ENCODE measurements at places on chromosomes 12 and 14.

- H3K27ac ChIP-seq, result peak overlapping the region; percentile 28
- H3K4me3 ChIP-seq, result no peak overlapping the region
- H3K27me3 ChIP-seq, result no peaks in the 10 kb centered on the region
- H3K4me1 ChIP-seq, result peaks cover 2% of the 10 kb centered on the region
Observed at GRCh38 chr12:69007855-69008351, 74.9 kb upstream of the CPM start.

DNA sequence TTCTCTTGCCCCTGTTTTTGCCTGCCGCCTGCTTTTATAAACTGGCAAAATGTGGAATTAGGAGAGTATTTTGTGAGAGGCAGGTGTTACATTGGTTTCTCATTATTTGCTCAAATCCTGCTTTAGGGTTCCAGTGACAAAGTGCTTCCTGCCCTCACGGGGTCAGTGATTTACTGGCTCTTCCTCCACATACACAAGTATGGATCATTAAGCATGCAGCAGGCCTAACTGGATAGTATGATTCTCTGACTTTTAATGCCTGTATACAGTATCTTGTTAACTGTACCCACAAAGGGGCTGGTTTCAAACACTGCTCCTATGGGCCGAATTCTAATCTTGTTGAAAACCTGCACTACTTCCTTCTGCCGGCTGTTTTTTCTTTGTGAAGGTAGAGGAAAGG is 63.2 kb downstream of the PTCSC3 start:
- H3K27ac ChIP-seq, result no peak overlapping the region
- no peak overlapping the region for H3K4me3 ChIP-seq
- no peak for DNase-seq
- no peaks in the 10 kb centered on the region for H3K27me3 ChIP-seq
- no peaks in the 10 kb centered on the region for H3K4me1 ChIP-seq

GRCh38 chr14:94364964-94365363 is 23.4 kb downstream of the SERPINA1 start:
- H3K36me3 ChIP-seq, result no peaks in the 10 kb centered on the region
- DNase-seq, result no peak
- H3K4me3 ChIP-seq, result no peak overlapping the region
- no peak overlapping the region for H3K27ac ChIP-seq
- H3K27me3 ChIP-seq, result no peaks in the 10 kb centered on the region
- no peaks in the 10 kb centered on the region for H3K4me1 ChIP-seq

DNA sequence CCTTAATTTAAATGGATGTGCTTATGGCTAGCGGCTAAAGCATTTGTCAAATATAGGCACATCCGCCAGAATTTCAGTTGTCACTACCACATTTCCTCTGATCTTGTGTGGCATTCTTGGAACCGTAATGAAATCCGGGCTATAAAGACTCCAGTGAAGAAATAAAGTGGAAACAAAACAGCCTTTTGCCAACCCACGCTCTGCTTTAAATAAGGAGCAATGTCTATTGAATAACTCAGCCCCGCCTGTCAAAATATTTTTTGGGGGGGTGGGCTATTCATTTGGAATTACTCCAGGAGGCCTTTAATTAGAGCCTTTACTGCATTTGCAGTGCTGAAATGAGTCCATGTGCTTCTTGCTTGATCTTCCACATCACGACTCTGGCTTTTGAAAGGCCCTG is 179.6 kb upstream of the RPH3A start:
- no peak overlapping the region for H3K27ac ChIP-seq
- no peak overlapping the region for H3K4me3 ChIP-seq
- no peaks in the 10 kb centered on the region for H3K4me1 ChIP-seq
- no peak for DNase-seq
- no peaks in the 10 kb centered on the region for H3K27me3 ChIP-seq
- no peaks in the 10 kb centered on the region for H3K36me3 ChIP-seq

- H3K36me3 ChIP-seq, result no peaks in the 10 kb centered on the region
- H3K27ac ChIP-seq, result no peak overlapping the region
- DNase-seq, result no peak
- H3K4me3 ChIP-seq, result no peak overlapping the region
- no peaks in the 10 kb centered on the region for H3K27me3 ChIP-seq
Observed at GRCh38 chr14:57578801-57579200, 85.1 kb upstream of the CCDC198 start.

GRCh38 chr14:24874514-24875202 is 175.3 kb downstream of the STXBP6 start:
- DNase-seq, result no peak
- H3K4me3 ChIP-seq, result no peak overlapping the region
- no peaks in the 10 kb centered on the region for H3K27me3 ChIP-seq
- H3K36me3 ChIP-seq, result no peaks in the 10 kb centered on the region
- H3K4me1 ChIP-seq, result no peaks in the 10 kb centered on the region
- no peak overlapping the region for H3K27ac ChIP-seq

GRCh38 chr14:71231521-71232393 is 324.5 kb downstream of the PCNX1 start:
- H3K4me1 ChIP-seq, result no peaks in the 10 kb centered on the region
- H3K27me3 ChIP-seq, result no peaks in the 10 kb centered on the region
- H3K4me3 ChIP-seq, result no peak overlapping the region
- DNase-seq, result no peak

GRCh38 chr12:62891805-62892549 is 43.0 kb downstream of the PPM1H start:
- DNase-seq, result no peak
- no peak overlapping the region for H3K4me3 ChIP-seq
- H3K4me1 ChIP-seq, result peaks cover 1% of the 10 kb centered on the region
- H3K27me3 ChIP-seq, result no peaks in the 10 kb centered on the region

- no peaks in the 10 kb centered on the region for H3K36me3 ChIP-seq
- no peaks in the 10 kb centered on the region for H3K27me3 ChIP-seq
- H3K4me1 ChIP-seq, result no peaks in the 10 kb centered on the region
- H3K4me3 ChIP-seq, result no peak overlapping the region
- H3K27ac ChIP-seq, result no peak overlapping the region
Observed at GRCh38 chr12:131242741-131243496, 289.2 kb downstream of the ADGRD1 start.

GRCh38 chr14:25667387-25667786 is 617.4 kb upstream of the STXBP6 start:
- H3K27me3 ChIP-seq, result no peaks in the 10 kb centered on the region
- H3K36me3 ChIP-seq, result no peaks in the 10 kb centered on the region
- no peak overlapping the region for H3K4me3 ChIP-seq
- no peaks in the 10 kb centered on the region for H3K4me1 ChIP-seq
- no peak overlapping the region for H3K27ac ChIP-seq

- no peaks in the 10 kb centered on the region for H3K36me3 ChIP-seq
- no peaks in the 10 kb centered on the region for H3K27me3 ChIP-seq
- no peak for DNase-seq
- no peak overlapping the region for H3K27ac ChIP-seq
Observed at GRCh38 chr12:52248541-52249461, 15.8 kb downstream of the KRT7 start.

DNA sequence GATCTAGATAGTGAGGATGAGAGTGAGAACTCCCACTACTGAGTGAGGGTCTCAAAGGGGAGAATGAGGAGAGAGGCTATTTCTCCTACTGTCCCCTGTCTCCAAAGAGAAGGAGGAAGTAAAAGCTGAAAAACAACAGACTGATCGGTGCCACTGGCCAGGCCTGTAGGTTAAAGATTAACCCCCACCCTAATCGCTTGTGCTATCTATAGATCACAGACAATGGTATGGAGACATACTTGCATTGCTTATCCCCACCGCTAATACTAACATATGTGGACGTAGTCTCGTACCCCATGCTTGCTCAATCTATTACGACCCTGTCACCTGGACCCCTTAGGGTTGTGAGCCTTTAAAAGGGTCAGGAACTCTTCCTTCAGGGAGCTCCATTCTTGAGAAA is 777.9 kb upstream of the TMEM132C start:
- no peaks in the 10 kb centered on the region for H3K27me3 ChIP-seq
- no peaks in the 10 kb centered on the region for H3K4me1 ChIP-seq
- no peak overlapping the region for H3K27ac ChIP-seq

DNA sequence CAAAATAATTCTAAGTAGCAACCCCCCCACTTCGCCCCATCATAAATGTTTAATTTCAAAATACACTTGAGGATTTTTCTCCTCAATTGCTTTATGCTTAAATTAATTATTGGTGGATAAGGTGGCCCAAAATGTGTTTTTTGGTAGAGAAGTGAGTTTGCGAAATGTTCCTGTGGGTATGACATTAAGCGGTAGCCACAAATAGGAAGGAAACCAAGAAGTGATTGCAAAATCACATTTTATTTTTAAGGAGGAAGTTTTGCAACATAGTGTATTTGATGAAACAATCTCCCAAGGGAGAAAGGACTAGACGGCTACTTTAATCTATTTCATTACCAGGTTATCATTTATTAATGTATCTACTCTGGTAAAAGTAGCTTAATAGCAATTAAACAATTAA is 25.5 kb downstream of the SLC25A3 start:
- no peak overlapping the region for H3K27ac ChIP-seq
- no peaks in the 10 kb centered on the region for H3K4me1 ChIP-seq

- no peak overlapping the region for H3K27ac ChIP-seq
- H3K4me1 ChIP-seq, result peaks cover 9% of the 10 kb centered on the region
- H3K36me3 ChIP-seq, result no peaks in the 10 kb centered on the region
- no peak for DNase-seq
Observed at GRCh38 chr12:67669217-67669933, 20.8 kb downstream of the DYRK2 start.

GRCh38 chr12:55816881-55817344 is 611 bp downstream of the SARNP start:
- H3K4me1 ChIP-seq, result peaks cover 3% of the 10 kb centered on the region
- no peaks in the 10 kb centered on the region for H3K27me3 ChIP-seq
- peak overlapping the region; percentile 86 for H3K4me3 ChIP-seq
- DNase-seq, result no peak
- peak overlapping the region; percentile 68 for H3K27ac ChIP-seq

- no peak overlapping the region for H3K4me3 ChIP-seq
- no peak overlapping the region for H3K27ac ChIP-seq
- no peaks in the 10 kb centered on the region for H3K4me1 ChIP-seq
- H3K36me3 ChIP-seq, result no peaks in the 10 kb centered on the region
- no peaks in the 10 kb centered on the region for H3K27me3 ChIP-seq
Observed at GRCh38 chr14:90675399-90675798, 140.8 kb downstream of the TTC7B start.

- no peaks in the 10 kb centered on the region for H3K27me3 ChIP-seq
- no peak for DNase-seq
- peaks cover 2% of the 10 kb centered on the region for H3K4me1 ChIP-seq
- no peak overlapping the region for H3K4me3 ChIP-seq
- H3K27ac ChIP-seq, result no peak overlapping the region
Observed at GRCh38 chr12:77946541-77947061, 115.9 kb downstream of the NAV3 start.

- no peaks in the 10 kb centered on the region for H3K36me3 ChIP-seq
- H3K4me1 ChIP-seq, result peaks cover 1% of the 10 kb centered on the region
- DNase-seq, result no peak
- H3K4me3 ChIP-seq, result no peak overlapping the region
- H3K27me3 ChIP-seq, result no peaks in the 10 kb centered on the region
- no peak overlapping the region for H3K27ac ChIP-seq
Observed at GRCh38 chr12:118330421-118331018, 42.2 kb downstream of the TAOK3 start.

DNA sequence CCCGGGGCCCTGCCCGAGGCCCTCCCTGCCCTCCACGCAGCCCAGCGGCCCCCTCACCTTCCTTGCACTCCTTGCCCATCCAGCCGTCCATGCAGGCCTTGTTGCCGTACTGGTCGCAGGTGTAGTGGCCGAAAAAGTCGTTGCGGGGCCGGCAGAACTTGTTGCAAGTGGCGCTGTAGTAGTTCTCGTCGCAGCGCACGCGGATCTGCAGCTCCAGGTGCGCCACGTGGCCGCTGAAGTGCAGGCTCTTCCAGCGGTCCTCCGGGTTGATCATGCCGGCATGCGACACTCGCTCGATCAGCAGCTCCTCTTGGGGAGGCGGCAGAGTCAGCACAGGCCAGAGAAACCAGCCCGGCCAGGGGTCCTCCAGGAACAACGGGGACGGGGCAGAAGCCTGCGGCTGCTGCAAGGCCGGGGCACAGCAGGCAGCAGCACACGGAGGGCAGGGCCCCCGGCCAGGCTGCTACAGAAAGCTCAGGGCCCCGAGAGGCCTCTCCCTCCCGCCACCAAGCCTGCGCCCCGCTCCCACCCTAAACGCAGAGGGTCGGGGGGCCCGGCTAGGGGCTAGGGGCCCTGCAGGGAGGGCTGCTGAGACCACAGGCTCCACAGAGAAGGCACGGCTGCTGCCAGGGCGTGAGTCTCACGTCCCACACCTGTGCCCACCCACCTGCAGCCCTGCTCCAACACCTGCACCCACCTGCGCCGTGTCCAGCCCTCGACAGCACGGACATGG is 12.7 kb downstream of the JAG2 start:
- H3K4me3 ChIP-seq, result no peak overlapping the region
- no peak for DNase-seq
- H3K4me1 ChIP-seq, result no peaks in the 10 kb centered on the region
- no peaks in the 10 kb centered on the region for H3K36me3 ChIP-seq
- H3K27me3 ChIP-seq, result no peaks in the 10 kb centered on the region

GRCh38 chr12:92905811-92906554 is 23.1 kb downstream of the EEA1 start:
- H3K36me3 ChIP-seq, result no peaks in the 10 kb centered on the region
- H3K4me1 ChIP-seq, result peaks cover 4% of the 10 kb centered on the region
- H3K27me3 ChIP-seq, result no peaks in the 10 kb centered on the region
- DNase-seq, result no peak

GRCh38 chr14:102206918-102207317 is 67.2 kb downstream of the WDR20 start:
- H3K4me3 ChIP-seq, result no peak overlapping the region
- no peaks in the 10 kb centered on the region for H3K36me3 ChIP-seq
- H3K27ac ChIP-seq, result no peak overlapping the region
- DNase-seq, result no peak

- no peaks in the 10 kb centered on the region for H3K4me1 ChIP-seq
- DNase-seq, result no peak
- no peaks in the 10 kb centered on the region for H3K27me3 ChIP-seq
- no peak overlapping the region for H3K4me3 ChIP-seq
- no peak overlapping the region for H3K27ac ChIP-seq
- no peaks in the 10 kb centered on the region for H3K36me3 ChIP-seq
Observed at GRCh38 chr12:71555191-71555590, 108.5 kb downstream of the ZFC3H1 start.

DNA sequence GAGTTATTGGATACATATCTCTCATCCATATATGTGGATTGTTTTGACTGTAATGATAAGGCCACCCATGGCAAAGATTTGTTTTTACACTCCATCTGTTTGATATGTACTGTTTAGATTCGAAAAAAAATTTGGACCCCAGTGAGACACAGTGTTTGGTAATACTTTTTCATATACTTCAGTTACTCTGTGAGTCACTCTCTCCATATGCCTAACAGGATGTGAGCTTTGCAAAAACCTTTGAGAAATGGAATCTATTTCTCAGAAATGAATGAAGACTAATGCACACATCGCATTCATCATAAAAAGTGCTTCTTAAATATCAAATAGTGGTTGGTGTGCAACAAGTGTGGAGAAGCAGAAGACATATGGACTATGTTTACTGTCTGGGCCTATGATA is 781.5 kb downstream of the SLC6A15 start:
- no peak overlapping the region for H3K27ac ChIP-seq
- DNase-seq, result no peak
- no peaks in the 10 kb centered on the region for H3K4me1 ChIP-seq

GRCh38 chr14:51817326-51817725 is 43.1 kb upstream of the GNG2 start:
- no peak overlapping the region for H3K4me3 ChIP-seq
- H3K36me3 ChIP-seq, result no peaks in the 10 kb centered on the region
- no peaks in the 10 kb centered on the region for H3K27me3 ChIP-seq
- no peaks in the 10 kb centered on the region for H3K4me1 ChIP-seq
- no peak for DNase-seq
- no peak overlapping the region for H3K27ac ChIP-seq

GRCh38 chr12:77372494-77372893 is 307.1 kb upstream of the E2F7 start:
- H3K4me3 ChIP-seq, result no peak overlapping the region
- no peak for DNase-seq
- no peaks in the 10 kb centered on the region for H3K27me3 ChIP-seq
- no peak overlapping the region for H3K27ac ChIP-seq
- peaks cover 7% of the 10 kb centered on the region for H3K4me1 ChIP-seq

GRCh38 chr14:64873506-64874219 is 6.0 kb downstream of the SPTB start:
- no peak overlapping the region for H3K4me3 ChIP-seq
- no peaks in the 10 kb centered on the region for H3K27me3 ChIP-seq
- H3K4me1 ChIP-seq, result no peaks in the 10 kb centered on the region

All from ovary (tissue), 10 donors.